A549 treated with dexamethasone at 1 μM for 4 hours (cell line): ENCODE measurements at places on chromosomes 1 and 21. TPM values are rescaled to one million over a fixed set of nuclear protein-coding genes. Genes with fewer than 3 reads are reported as not detected.

The BACE2 gene
- total RNA-seq = 22.3 to 24.5 TPM (median 23.6 TPM) in 5 replicates

The GNG4 gene
- 12.5 to 15.5 TPM (median 13.0 TPM) in 5 replicates for total RNA-seq

The RGSL1 gene
- not detected in 5 replicates for total RNA-seq

The LRRN2 gene
- 9.6 to 13.7 TPM (median 11.8 TPM) in 5 replicates for total RNA-seq

The SLC22A15 gene
- total RNA-seq = 0.64 to 0.92 TPM (median 0.82 TPM) in 5 replicates

The LCE1A gene
- total RNA-seq = not detected in 5 replicates

The GNAT2 gene
- total RNA-seq = 0.08 to 0.38 TPM (median 0.15 TPM) in 5 replicates

The GPR37L1 gene
- 0.12 to 0.18 TPM (median 0.14 TPM) in 5 replicates for total RNA-seq

The AKNAD1 gene
- 1.3 to 1.8 TPM (median 1.7 TPM) in 5 replicates for total RNA-seq
